ENCODE measurements at places on chromosomes 13 and 19.

DNA sequence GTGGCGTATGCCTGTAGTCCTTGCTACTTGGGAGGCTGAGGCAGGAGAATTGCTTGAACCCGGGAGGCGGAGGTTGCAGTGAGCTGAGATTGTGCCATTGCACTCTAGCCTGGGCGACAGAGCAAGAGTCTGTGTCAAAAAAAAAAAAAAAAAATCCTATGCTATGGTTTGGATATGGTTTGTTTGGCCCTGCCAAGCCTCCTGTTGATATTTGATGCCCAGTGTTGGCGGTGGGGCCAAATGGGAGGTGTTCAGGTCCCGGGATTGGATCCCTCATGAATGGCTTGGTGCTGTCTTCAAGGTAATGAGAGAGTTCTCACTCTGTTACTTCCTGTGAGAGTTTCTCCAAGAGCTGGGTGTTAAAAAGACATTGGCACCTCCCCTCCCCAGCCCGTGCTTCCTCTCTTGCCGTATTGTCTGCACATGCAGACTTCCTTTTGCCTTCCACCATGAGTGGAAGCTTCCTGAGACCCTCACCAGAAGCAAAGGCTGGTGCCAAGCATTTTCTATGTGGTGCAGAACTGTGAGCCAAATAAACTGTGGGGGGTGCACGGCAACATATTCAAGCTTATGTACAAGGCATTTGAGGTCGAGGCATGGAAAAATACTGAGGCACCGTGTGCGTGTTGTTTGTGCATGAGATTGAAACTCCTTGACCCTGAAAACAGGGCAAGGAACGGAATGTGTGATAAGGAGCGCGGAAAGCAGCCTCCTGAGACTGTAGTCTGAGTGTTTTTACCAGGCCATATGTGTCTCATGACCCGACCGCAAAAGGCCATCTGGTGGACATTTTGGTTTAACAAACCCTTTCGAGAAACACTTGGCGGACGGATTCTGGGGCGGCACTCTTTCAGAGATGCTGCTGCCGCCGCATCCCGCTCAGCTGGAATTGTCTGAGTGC lies 7.3 kb downstream of the SIGLEC9 start:
- DNase-seq: peak; percentile 20

- no peak for DNase-seq
These were observed 6.3 kb downstream of the TEX101 start for GRCh38 chr19:43420954-43421353.

GRCh38 chr19:7187605-7188339 lies 106.4 kb downstream of the INSR start:
- DNase-seq: no peak

DNA sequence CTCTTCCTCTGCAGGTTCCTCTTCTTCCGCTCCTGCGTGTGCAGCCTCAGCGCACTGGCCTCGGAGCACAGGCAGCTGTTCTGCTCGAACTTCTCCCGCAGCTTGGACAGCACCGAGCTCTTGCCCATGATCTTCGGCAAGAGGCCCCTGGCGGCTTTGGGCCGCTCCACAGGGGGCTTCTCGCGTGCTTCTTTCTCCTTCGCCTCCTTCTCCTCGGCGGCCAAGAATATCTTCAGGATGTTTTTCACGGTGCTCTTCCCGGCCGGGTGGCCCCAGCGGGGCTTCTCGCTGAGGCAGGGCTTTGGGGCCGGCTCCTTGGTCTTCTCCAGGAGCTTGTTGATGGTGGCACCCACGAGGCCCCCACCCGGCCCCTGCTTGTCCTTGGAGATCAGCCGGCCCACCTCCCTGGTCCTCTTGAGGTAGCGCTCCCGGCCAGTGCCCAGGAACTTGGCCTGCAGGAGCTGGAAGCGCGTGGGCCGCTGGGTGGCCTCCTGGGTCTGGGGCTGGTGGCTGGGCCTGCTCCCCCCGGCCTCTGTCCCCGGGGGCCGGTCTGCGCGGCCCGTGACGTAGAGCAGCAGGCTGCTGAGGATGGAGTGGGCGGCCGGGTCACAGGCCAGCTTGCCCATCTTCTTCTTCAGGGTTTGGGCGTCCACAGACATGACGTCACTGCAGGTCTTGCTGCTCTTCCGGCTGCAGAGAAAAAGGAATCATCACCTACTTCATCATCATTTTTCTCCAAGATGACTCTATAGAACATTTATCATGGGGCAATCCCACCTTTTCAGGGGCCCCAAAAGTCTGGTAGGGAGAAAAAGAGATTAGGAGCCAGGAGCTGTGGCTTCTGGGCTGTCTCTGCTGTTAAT lies 43.8 kb upstream of the GRTP1 start:
- DNase-seq: no peak

- DNase-seq: no peak
These were observed 52.5 kb downstream of the SPACA7 start for GRCh38 chr13:112428704-112429103.

DNA sequence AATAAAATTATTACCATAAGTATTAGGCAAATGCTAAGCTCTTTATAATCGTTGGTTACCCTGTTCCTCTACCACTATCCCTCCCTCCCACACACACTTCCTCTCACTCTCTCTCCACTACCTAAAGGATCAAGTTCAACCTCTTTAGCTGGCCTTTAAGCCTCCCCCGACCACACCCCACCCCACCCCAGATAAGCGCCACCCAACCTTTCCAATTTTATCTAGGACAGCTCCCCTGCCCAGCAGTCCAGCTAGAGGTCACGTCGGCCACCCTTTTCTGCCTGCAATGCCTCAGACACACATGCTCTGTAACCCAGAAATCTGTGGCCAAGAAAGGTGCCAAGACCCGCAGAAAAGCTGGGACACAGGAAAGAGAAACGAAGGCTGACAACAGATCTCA lies 1.1 kb downstream of the LYPD4 start:
- no peak for DNase-seq

GRCh38 chr19:9906475-9907087 lies 29.7 kb downstream of the OLFM2 start:
- DNase-seq: no peak

DNA sequence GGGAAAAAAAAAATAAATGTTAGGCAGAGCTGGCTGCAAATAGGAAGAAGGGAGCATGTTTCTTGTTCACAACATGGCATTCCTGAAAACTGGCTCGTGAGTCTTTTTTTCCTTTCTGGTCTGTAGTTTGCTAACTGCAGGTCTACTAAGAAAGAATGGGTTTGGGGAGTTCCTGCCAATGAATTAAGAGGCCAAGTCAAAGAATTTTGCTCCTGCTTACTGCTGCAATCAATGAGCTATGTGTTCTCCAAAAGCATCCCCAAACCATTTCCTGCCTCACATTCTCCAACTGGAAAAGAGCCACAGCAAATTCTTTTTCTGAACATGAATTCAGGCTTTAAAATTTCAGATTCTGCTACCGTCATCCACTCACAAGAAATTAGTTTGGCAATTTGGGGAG lies 88.6 kb downstream of the DCT start:
- no peak for DNase-seq

DNA sequence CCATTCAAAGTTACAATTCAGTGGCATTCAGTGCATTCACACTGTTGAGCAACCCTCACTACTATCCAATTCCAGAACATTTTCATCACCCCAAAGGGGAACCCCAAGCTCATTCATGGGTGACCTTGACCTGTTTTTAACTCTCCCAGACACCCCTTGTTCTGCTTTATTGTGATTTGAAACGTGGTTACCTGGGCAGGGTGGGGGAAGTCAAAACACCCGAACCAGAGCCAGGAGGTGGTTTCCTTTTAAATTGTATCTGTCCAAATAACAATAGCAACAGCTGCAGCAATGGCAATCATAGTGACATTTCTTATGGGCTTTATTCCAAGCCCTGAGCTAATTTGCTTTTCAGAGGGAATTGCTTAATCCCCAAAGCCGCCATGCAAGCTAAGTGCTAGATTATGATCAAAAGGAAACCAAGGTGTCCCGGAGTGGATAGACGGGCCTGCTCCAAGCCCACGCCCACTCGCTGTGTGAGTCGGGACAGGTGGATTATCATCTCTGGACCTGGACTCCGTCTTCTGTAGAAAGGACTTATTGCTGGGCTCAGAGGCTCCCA lies 6.1 kb downstream of the PTGIR start:
- no peak for DNase-seq

DNA sequence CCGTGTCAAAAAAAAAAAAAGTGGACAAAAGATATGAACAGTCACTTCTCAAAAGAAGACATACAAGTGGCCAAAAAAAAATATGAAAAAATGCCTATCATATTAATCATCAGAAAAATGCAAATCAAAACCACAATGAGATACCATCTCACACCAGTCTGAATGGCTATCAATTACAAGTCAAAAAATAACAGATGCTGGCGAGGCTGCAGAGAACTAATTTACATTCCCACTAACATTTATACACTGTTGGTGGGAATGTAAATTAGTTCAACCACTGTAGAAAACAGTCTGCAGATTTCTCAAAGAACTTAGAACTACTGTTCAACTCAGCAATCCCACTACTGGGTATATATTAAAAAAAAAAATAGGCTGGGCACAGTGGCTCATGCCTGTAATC lies 26.5 kb upstream of the FOXO1 start:
- no peak for DNase-seq

GRCh38 chr13:42926555-42926954 lies 65.5 kb downstream of the EPSTI1 start:
- no peak for DNase-seq

GRCh38 chr13:111177081-111177711 lies 62.1 kb downstream of the ARHGEF7 start:
- DNase-seq: no peak

DNA sequence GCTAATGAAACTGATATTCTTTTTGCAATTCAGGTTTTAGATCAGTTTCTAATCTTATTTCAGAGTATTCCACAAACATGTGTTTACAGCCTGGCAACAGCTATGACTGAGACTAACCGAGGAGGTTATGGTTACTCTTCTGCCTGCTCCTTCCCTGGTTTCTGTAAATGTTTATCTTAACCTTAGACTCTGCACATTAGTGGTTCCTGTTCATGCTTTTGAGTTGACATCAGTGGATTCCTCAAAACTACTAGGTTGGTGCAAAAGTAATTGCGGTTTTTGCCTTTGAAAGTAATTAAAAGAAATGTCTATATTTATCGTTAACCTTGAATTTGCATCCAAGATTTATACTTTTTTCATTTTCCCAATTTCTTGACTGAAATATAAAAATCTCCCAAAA lies 237.0 kb upstream of the TSHZ3 start:
- no peak for DNase-seq

- no peak for DNase-seq
These were observed 704.4 kb upstream of the PCDH20 start for GRCh38 chr13:62119739-62120700.

Measured in stimulated activated CD8-positive, alpha-beta memory T cell treated with anti-CD3 and anti-CD28 coated beads, Interleukin-4, amount 100 ng/mL, for 4 hours (primary cell).